ENCODE measurements at places on chromosomes 4 and X. TPM values are rescaled to one million over a fixed set of nuclear protein-coding genes. Genes with fewer than 3 reads are reported as not detected.

TMEM150C gene
- 0.85 TPM for total RNA-seq

SSX2 gene
- total RNA-seq = not detected

OCRL gene
- total RNA-seq = 23.9 TPM

BEND4 gene
- not detected for total RNA-seq

CAPN6 gene
- not detected for total RNA-seq

MAGEA4 gene
- total RNA-seq = not detected

F11 gene
- total RNA-seq = not detected

SHROOM2 gene
- total RNA-seq = 0.27 TPM

STAG2 gene
- total RNA-seq = 39.2 TPM

MAGED4B gene
- 14.3 TPM for total RNA-seq

SORCS2 gene
- total RNA-seq = 5.1 TPM

CCKAR gene
- total RNA-seq = not detected

IL1RAPL1 gene
- not detected for total RNA-seq

MECP2 gene
- 20.0 TPM for total RNA-seq

All from A549 treated with RU486 at 1 μM for 4 hours (cell line).